ENCODE measurements at places on chromosomes 1 and 21.
A peak's percentile ranks its signal among the peaks of the same experiment; 100 is the strongest.

- DNase-seq = no peak
These were observed 20.4 kb downstream of the DEGS1 start for GRCh38 chr1:224203243-224204016.

- DNase-seq = peak; percentile 47
These were observed 137.4 kb downstream of the BACH1 start for GRCh38 chr21:29436143-29436542.

DNA sequence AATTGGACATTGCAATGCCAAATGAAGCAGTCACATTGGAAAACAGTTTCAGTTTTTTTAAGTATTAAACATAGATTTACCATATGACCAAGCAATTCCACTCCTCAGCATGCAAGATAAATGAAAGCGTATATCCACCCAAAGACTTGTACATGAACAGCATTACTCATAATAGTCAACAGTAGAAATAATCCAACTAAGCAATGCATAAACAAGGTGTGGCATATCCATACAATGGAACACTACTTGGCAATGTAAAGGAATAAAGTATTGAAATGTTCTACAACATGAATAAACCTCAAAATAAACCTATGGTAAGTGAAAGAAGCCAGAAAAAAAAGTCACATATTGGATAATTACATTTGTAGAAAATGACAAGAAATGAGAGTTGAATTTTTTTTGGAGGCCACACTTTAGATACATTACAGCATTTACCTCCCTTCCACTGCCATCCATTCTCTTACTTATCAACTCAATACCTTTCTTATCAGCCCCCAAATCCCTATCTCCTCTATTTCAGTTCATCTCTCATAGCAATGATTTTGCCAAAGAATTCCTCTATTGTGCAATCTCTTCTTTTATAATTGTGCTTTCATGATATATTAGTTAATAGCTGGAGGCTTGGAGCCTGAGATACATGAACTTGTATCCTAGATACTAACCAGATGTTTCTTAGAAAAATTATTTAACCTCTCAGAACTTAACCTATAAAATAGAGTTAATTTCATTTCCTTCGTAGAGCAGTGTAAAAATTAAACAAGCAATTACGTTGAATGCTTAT is 414.2 kb upstream of the C1orf87 start:
- no peak for DNase-seq

DNA sequence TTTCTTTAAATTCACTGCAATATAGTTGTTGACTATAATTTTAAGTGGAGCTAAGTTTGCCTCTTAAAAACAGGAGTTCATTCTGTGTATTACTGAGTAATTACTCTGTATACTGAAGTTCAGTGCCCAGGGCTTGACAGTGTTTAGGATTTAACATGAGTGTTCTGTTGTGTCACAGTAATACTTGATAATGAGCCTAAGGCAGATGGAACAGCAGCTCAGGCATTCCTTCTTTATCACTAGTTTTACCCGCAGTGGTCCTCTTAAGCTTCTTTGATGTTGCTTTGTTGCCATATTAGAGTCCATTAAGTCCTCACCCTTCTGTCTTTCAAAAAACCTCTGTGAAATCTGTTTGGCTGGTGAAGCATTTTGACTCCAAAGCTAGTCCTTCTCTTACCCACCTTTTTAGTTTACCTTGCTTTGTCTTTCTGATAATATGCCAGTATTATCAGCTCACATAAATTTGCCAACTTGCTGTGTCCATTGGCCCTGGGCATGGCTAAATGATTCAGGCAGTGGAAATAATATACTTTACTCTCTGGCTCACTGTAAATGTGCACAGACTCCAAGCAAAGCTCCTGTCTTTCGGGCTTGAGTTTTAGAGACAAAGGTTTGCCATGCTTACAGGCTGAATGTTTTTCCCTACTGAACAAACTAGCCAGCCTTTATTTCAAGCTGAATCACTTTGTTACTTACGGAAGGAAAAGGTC is 17.7 kb downstream of the HIPK1 start:
- DNase-seq = no peak

- DNase-seq = no peak
These were observed 11.7 kb downstream of the NDC1 start for GRCh38 chr1:53826367-53826766.

- no peak for DNase-seq
These were observed 4.0 kb downstream of the CHI3L1 start for GRCh38 chr1:203182387-203182953.

GRCh38 chr1:20530901-20531300 is 21.5 kb upstream of the FAM43B start:
- no peak for DNase-seq

GRCh38 chr1:100930494-100930893 is 34.6 kb downstream of the SLC30A7 start:
- DNase-seq = peak; percentile 51

DNA sequence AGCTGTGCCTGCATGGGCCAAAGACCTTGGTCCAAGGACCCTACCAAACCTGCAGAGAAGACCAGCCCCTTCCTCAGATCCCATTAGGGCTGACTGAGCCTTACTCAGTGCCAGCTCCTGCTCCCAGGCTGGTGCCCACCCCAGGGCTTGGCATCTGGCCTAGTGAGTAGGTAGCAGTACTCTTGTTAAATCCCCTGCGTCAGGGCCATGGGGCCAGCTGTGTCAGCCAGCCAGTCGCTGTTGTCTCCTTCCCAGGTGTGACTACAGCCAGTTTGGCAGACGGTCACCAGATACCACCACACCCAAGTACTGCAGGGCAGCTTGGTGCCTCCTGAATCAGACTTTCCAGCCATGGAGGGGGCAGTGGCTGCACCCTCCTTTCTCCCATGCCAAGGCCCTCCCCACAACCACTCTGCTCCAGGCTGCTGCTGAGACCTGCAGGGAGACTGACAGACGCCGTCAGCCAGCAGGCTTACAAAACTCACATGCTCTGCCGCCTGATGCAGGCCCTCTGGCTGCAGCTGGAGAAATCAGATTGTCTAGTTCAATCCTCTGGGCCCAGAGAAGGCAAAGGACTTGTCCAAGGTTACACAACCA is 3.0 kb downstream of the TENT5B start:
- no peak for DNase-seq

DNA sequence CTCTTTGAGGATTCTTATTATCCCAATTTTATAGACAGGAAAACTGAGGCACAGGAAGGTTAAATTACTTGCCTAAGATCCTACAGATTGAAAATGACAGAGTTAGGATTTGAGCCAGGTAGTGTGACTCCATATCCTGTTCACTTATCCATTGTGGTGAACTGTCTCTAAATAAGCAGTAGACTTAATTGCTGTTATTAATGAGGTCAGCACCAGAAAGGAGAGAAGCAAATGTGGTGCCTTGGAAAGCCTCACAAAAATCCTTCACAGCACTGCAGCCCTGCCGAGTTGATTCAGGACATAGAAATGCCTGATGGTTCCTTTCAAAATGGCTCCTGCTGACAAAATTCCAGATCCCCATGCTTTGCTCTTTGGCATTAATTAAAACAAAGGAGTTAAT is 193.3 kb upstream of the BEND5 start:
- no peak for DNase-seq

DNA sequence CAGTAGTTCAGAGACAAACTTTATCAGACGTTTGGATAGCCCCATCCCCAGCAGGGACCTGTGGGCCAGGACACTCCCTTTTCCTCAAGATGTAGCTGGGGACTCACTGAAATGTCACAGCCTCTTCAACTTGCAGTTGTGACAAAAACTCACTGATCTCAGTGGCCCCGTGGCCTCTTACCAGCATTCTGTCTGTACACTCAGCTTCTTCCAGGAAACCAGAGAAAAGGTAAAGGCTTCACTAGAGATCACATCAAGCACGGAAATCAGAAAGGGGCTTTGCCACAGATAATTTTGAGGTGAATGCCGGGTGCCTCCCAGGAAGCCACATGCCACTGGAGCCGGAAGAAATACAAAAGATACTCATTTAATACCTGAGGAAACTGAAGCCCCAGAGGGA is 122.2 kb downstream of the CCDC185 start:
- DNase-seq = no peak

GRCh38 chr1:169873582-169874199 is 20.0 kb downstream of the SCYL3 start:
- no peak for DNase-seq

- DNase-seq = no peak
These were observed 37.4 kb downstream of the ACOT11 start for GRCh38 chr1:54585181-54586066.

- DNase-seq = peak; percentile 43
These were observed 86.8 kb downstream of the LRRC8C start for GRCh38 chr1:89719502-89720306.

All from CD8-positive, alpha-beta memory T cell (primary cell).